Hematopoietic multipotent progenitor cell (in vitro differentiated cells): ENCODE measurements at places on chromosomes 12 and 14.

DNA sequence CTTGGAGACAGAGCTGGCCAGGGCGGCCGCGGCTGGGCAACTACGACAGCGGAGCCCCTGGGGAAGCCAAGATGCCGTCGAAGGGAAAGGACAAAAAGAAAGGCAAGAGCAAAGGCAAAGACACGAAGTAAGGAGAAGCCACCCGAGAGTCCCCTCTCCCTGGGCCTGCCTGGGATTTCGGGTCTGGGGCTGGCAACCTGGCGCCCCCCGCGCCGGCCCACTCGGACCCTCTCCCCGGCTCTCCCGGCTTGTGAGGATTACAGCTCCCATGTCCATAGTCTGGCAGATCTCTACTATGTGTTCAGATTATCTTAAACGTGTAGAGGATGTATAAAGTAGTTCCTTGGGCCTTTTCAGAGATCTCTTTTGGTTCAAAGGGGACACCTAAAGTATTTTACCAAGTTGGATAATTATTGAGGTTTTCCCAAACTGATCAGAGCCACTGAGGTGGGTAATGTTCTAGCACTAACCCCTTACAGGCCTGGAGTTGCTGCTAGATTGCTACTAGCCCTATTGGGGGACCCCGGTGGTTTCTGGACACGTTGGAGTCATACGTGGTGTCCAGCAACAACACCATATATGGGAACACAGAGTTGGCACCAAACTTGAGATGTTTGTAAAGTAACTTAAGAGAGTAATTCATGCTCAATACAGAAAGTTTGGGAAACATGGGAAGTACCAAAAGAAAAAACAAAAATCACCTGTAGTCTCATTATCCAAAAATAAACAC is 424 bp downstream of the BBOF1 start:
- no peak for DNase-seq

DNA sequence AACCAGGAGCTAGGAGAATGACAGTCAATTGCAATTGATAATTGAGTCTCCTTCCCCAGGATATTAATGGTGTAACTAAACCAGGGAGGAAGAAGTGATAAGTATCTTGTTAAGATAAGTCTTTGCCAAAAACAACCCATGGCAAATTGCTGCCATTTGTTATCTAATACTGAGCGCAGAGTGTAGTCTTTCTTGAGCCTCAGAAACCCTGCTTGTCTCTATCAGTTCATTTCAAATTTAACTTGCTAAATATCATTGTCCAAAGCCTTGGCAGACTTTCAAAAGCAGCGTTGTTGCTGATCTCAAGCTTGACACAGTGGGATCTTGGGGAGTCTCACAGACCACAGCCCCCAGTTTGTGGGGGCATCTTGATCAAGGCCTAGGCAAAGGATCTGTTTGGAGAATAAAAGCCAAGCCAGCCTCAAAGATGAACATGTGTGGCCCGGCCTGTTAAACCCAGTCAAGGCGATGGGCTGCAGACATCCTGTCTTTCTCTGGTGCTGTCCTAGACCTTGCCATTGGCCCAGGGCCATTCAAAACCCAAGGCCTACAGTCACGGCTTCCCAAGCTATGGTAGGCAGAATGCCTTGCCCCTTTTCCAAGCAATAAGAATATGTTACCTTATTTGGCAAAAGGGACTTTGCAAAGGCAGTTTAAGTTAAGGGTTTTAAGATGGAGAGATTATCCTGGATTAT is 164.2 kb downstream of the CHST11 start:
- DNase-seq, result no peak

DNA sequence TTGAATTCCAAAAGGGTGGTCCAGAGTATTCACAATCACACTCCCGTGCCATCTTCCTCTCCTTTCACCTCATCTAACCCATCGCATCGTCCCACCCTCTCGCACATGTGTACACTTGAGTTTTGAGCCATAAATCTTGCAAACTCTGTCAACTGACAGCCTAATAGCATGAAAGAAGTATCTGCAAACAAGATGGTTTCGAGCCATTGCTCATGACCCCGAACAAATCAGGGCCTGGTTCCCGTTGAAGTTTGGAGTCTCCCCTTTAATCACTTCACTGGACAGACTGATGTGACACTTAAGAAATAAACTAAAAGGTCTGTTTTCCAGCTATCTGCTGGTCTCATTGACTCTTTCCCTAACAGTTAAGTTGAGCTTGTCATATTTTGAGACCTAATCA is 223.6 kb upstream of the SOX5 start:
- DNase-seq, result no peak

DNA sequence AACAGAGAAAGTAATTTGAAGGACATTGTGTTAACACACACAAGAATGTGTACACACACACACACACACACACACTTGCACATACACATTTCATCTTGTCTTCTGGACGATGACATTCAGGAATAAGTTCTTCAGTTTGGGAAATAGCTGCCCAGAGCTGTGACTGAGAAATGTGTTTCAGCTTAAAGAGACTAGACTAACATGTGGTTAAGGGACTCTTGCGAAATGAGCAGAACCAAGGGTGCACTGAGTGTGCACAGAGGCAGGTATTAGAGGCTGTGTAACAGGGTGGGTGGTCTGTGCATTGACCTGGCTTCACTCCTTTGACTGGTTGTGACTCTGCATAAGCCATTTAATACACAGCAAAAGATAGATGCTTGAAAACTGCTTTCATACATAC is 29.4 kb upstream of the KCNA5 start:
- DNase-seq, result no peak

DNA sequence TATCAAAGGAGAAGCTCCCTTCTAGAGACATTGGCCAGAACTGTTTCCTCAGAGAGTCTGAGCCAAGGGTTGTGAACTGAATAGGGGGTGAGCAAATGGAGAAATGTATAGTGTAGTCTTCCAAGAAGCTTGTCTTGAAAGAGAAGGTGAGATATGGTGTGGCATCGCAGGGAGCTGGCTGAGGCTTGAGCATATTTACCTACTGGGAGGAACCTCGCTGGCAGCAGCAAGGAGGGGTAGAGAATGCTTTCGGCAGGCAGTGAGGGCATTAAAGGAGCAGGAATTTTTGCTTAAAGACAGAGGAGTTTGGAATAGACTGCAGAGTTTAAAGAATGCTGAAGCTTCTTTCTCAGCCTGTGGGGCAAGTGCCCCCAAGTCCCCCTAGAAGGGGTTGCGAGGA is 59.3 kb upstream of the PRMT8 start:
- no peak for DNase-seq

- no peak for DNase-seq
These were observed 57.8 kb downstream of the RIMBP2 start for GRCh38 chr12:130658145-130658911.

GRCh38 chr12:50952510-50952909 is at the start of gene HIGD1C:
TSS of gene HIGD1C (plus strand) at chr12:50952544. CDS start at chr12:50953999, 1,455 bp downstream.
- DNase-seq, result no peak

- DNase-seq, result no peak
These were observed 22.8 kb upstream of the RASSF3 start for GRCh38 chr12:64587447-64587846.

GRCh38 chr12:4279198-4279690 is 5.7 kb downstream of the CCND2 start:
- DNase-seq, result no peak

GRCh38 chr12:87988534-87988933 is 40.7 kb downstream of the C12orf50 start:
- no peak for DNase-seq

GRCh38 chr12:27571463-27571862 is 47.5 kb downstream of the PPFIBP1 start:
- DNase-seq, result no peak

DNA sequence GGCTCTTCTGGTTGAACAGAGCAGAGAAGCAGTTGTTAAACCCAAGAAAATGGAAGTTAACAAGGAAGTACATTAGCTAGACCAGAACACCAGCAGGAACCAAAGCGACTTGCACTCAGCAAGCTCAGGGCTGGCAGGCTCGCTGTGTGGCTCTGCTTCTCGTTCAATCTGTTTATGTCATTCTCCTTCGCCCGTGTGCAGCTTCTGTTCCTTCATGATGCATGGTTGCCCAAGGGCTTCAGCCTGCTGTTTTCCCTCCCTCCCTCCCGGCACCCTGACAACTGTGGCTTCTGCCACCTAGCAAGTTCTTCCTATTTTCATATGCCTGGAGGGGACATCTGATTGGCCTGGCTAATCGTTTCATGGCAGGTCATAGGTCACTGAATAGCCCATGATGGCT is 25.3 kb downstream of the PIGH start:
- no peak for DNase-seq

- no peak for DNase-seq
These were observed 460.9 kb downstream of the ZFP36L1 start for GRCh38 chr14:68331991-68332390.

- DNase-seq, result no peak
These were observed 112.1 kb upstream of the FRMD6 start for GRCh38 chr14:51539571-51540037.
